Left ventricle myocardium inferior (tissue), 1 donor: ENCODE measurements at places on chromosomes 13 and 19. TPM values are rescaled to one million over a fixed set of nuclear protein-coding genes. Genes with fewer than 3 reads are reported as not detected.

DNA sequence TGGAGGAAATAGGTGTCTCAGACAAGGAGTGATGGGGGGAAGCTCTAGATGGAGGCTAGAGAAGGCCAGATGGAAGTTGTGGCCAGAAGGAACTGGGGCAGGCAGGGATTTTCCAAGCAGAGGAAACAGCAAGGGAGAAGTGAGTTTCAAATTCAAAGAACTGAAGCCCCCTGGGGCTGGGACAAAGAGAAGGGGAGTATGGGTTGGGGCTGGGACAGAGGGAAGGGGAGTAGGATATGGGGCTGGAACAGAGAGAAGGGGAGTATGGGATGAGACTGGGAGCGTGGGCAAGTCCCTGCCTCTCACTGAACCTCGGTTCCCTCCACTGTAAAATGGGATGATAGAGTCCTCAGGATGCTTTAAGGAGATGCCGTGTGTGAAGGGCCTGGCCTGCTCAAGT is 1.9 kb upstream of the GTF2F1 start:
- H3K4me3 ChIP-seq, result no peak overlapping the region
- H3K27me3 ChIP-seq, result no peaks in the 10 kb centered on the region
- DNase-seq, result no peak
- peaks cover 13% of the 10 kb centered on the region for H3K36me3 ChIP-seq
- peaks cover 24% of the 10 kb centered on the region for H3K4me1 ChIP-seq

GRCh38 chr19:33553530-33554310 is 32.1 kb upstream of the PEPD start:
- no peaks in the 10 kb centered on the region for H3K4me1 ChIP-seq
- DNase-seq, result no peak
- H3K36me3 ChIP-seq, result no peaks in the 10 kb centered on the region
- no peak overlapping the region for H3K4me3 ChIP-seq
- peaks cover 57% of the 10 kb centered on the region for H3K27me3 ChIP-seq
- no peak overlapping the region for H3K27ac ChIP-seq

GRCh38 chr19:29535214-29535831 is 9.5 kb downstream of the VSTM2B start:
- DNase-seq, result no peak
- no peaks in the 10 kb centered on the region for H3K36me3 ChIP-seq
- H3K27ac ChIP-seq, result no peak overlapping the region
- no peak overlapping the region for H3K4me3 ChIP-seq

- no peak overlapping the region for H3K27ac ChIP-seq
- no peaks in the 10 kb centered on the region for H3K27me3 ChIP-seq
- no peak overlapping the region for H3K4me3 ChIP-seq
- no peaks in the 10 kb centered on the region for H3K36me3 ChIP-seq
These were observed 118.3 kb downstream of the USP12 start for GRCh38 chr13:27053210-27053884.

ZNF296 gene
- not detected for total RNA-seq

PTGER1 gene
- total RNA-seq, result not detected

DNA sequence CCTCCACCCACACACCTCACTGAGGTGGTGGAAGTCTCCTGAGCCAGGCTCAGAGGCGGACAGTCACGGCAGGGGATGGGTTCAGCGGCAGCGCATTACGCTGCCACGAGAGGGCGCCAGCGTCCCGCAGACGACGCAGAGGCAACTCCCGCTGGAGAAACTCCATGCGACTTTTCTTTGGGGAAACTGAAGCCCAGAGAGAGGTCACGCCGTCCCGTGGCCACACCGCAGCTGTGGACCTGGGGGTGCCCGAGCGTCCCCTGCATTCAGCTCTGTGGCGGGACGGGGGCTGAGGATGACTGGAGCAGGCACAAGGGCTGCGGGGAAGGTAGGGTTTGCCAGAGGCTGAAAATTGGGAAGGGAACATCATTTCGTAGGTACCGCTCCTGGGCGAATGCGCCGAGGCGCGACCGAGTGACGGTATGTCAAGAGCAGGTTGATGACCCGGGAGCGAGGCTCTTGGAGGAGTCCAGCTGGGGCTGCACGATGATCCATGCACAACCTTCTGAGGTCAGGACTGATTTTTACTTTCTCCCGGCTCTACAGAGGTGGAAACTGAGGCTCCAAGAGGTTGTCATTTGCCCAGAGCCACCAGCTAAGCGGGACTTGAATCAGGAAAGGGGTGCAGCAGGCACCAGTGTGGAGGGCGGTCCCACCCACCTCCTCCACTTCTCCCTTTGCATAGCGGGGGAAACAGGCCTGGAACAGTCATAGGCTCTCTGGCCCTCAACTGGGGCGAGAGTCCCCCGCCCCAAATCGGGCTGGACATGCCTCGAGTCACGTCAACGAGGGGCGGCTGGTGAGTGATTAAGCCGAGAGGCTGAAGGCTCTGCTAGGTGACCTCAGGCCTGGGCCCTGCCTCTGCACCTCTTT is 690 bp upstream of the ARRDC2 start:
- peaks cover 38% of the 10 kb centered on the region for H3K36me3 ChIP-seq
- peaks cover 10% of the 10 kb centered on the region for H3K27me3 ChIP-seq
- peaks cover 64% of the 10 kb centered on the region for H3K4me1 ChIP-seq
- peak; percentile 81 for DNase-seq
- peak overlapping the region; percentile 90 for H3K27ac ChIP-seq
- H3K4me3 ChIP-seq, result peak overlapping the region; percentile 67

DNA sequence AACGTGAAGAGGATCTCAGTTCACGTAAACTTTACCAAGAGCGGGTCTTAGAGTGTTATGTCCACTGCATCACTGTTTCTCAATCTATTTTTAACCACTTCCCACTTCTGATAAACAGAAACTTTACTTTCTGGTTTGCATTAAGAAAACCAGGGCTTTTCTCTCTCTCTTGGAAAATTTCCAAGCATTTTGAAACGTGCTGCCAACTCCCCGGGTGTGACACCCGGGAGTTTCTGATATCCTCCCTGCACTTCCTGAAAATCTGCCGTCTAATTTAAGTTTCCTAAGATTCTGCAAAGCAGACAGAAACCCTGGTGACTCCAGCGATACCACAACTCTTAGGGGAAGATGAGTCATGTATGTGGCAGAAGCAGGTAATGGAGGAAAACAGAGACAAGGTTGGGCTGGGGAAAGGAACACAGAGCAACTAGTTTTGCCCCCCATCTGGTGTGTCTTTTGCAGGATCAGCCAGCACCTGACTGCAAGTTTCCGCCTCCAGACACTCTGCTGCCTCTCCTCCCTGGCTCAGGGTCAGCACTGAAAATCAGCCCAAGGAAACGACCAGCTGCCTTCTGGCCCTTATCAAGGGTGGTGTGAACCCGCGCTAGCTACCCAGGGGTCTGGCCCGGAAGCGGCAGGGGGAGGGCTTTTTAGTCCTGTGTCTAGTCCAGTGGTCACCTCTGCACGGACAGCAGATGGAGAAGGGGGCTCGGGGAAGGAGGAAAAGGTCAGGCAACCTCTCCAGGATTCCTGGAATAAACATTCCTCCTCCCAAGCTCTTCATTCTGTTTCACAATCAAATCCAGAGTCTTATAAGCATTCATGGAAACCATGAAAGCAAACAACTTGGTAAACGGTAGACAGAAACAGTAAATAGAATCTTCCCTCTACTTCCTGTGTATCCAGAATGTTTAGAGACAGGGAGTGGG is 11.3 kb upstream of the FFAR2 start:
- no peaks in the 10 kb centered on the region for H3K36me3 ChIP-seq
- H3K27ac ChIP-seq, result peak overlapping the region; percentile 55
- peak overlapping the region; percentile 35 for H3K4me3 ChIP-seq
- no peaks in the 10 kb centered on the region for H3K27me3 ChIP-seq
- DNase-seq, result no peak

GRCh38 chr13:114017028-114017630 is 43.3 kb upstream of the C13orf46 start:
- no peaks in the 10 kb centered on the region for H3K27me3 ChIP-seq
- H3K27ac ChIP-seq, result no peak overlapping the region
- no peak overlapping the region for H3K4me3 ChIP-seq

DNA sequence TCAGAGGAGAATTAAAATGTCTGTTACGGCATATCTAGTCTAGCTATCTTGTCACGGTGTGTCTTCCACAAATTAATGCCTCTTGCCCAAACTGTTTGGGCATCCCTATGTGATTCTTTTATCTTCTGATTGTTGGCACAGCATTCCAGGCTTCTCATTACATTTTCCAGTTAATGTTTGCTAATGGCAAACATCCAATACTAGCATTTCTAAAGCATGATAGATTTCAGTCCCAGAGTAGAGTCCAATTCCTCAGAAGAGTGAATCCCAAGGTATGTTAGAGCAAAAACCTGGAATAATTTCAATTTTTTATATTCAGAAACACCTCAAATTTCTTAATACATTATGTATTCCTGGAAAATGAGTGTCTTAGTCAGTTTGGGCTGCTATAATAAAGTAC is 684.5 kb upstream of the SLITRK1 start:
- no peaks in the 10 kb centered on the region for H3K27me3 ChIP-seq
- no peak overlapping the region for H3K27ac ChIP-seq

GRCh38 chr19:22532388-22533300 is 101.5 kb upstream of the ZNF492 start:
- H3K36me3 ChIP-seq, result no peaks in the 10 kb centered on the region
- peak; percentile 64 for DNase-seq
- H3K27ac ChIP-seq, result peak overlapping the region; percentile 2
- H3K27me3 ChIP-seq, result peaks cover 44% of the 10 kb centered on the region

VAV1 gene
- 1.8 TPM for total RNA-seq

SPACA7 gene
- not detected for total RNA-seq

OSCAR gene
- total RNA-seq, result 0.33 TPM

- DNase-seq, result no peak
- H3K4me1 ChIP-seq, result no peaks in the 10 kb centered on the region
- H3K27ac ChIP-seq, result no peak overlapping the region
- no peaks in the 10 kb centered on the region for H3K36me3 ChIP-seq
- no peak overlapping the region for H3K4me3 ChIP-seq
These were observed 357.8 kb downstream of the DCT start for GRCh38 chr13:94121686-94122085.

DNA sequence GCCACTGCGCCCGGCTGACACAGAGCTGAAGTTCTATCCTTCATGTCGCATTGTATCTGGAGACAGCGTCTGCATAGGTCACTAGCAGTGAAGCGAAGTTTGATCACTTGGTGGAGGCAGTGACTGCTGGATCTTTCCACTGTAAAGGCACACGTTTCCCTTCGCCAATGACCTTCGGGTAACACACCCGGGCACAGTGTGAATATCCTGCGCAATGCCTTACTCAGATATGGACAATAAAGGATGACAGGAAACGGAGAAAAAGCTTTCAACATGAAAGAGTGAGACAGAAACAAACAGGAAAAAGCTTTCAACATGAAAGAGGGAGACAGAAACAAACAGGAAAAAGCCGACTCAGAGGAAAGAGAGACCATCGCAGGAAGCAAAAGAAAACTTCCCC is 17.1 kb downstream of the ARL11 start:
- no peak overlapping the region for H3K4me3 ChIP-seq
- H3K27me3 ChIP-seq, result no peaks in the 10 kb centered on the region
- DNase-seq, result no peak
- no peak overlapping the region for H3K27ac ChIP-seq

DNA sequence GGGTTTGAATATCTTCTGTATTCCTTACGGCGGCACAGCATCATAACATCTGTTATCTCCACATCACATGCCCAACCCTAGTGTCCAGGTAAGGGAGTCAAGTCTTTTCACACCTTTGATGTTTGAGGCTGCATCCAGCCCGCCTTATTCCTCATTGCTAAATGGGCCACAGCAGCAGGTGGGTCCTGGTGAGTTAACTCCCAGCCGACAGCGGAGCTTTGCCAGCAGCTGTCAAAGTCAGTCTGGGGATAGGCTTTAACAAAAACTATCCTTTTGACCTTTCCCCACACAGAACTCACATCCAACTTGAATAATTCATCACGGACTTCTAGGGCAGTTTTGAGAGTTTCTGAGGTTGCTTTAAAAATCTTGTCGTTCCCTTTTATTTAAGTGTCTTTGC is 235.1 kb downstream of the DLEU7 start:
- H3K4me1 ChIP-seq, result peaks cover 2% of the 10 kb centered on the region
- no peaks in the 10 kb centered on the region for H3K36me3 ChIP-seq

DNA sequence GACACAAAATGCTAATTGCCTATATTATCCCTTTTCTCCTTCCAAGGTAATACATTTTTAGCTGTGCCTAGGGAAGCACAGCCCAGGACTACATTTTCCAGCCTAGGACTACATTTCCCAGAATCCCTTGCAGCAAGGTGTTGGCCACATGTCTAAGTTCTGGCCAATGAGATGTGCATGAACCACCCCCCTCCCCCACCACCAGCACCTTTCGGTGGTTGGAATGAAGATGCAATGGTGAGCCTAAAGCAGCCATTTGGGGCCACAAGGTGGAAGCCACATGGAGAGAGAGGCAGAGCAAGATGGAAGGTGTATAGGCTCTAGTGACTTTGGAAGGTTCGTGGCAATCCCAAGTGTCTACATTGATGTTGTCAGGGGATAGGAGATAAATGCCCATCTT is 16.2 kb downstream of the UNC13A start:
- H3K4me1 ChIP-seq, result no peaks in the 10 kb centered on the region
- no peak overlapping the region for H3K27ac ChIP-seq
- no peak overlapping the region for H3K4me3 ChIP-seq
- H3K27me3 ChIP-seq, result peaks cover 9% of the 10 kb centered on the region

DNA sequence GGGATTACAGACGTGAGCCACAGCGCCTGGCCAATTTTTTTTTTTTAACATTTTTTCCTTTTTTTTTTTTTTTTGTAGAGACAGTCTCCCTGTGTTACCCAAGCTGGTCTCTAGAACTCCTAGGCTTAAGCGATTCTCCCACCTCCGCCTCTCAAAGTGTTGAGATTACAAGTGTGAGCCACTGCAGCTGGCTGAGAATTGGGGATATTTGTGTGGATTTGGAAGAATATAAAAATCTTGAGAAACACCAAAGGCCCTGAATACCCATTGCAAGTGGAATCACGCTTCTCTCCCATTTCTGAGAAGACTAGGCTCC is 79.9 kb upstream of the ABCC4 start:
- peaks cover 16% of the 10 kb centered on the region for H3K4me1 ChIP-seq
- no peaks in the 10 kb centered on the region for H3K27me3 ChIP-seq
- no peaks in the 10 kb centered on the region for H3K36me3 ChIP-seq
- DNase-seq, result peak; percentile 47

DNA sequence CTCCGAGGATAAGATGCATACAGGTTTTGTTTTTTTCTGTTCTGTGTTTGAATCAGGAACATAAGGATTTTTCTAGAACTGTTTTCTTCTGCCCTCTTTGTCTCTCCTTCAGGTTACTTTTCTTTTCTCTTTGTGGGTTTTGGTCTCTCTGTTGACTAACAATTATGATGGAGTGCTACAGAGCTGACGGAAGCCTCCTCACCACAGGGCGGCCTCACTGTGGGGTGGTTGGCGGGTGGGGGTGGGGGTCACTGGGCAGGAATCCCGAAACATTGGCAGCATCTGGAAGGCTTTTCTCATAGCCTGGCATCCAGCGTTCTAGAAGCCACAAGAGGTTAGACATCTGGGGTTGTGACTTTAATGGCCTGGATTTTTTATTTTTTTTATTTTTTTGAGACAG is 12.0 kb upstream of the MATK start:
- H3K36me3 ChIP-seq, result no peaks in the 10 kb centered on the region
- H3K27me3 ChIP-seq, result peaks cover 52% of the 10 kb centered on the region
- H3K27ac ChIP-seq, result no peak overlapping the region
- DNase-seq, result no peak
- no peak overlapping the region for H3K4me3 ChIP-seq
- H3K4me1 ChIP-seq, result peaks cover 12% of the 10 kb centered on the region

- no peaks in the 10 kb centered on the region for H3K36me3 ChIP-seq
- no peak overlapping the region for H3K4me3 ChIP-seq
- no peak for DNase-seq
- H3K27me3 ChIP-seq, result no peaks in the 10 kb centered on the region
- H3K4me1 ChIP-seq, result peaks cover 13% of the 10 kb centered on the region
These were observed 354.5 kb upstream of the NBEA start for GRCh38 chr13:34587576-34587975.
